Ovary (tissue), 10 donors: ENCODE measurements at places on chromosomes 1 and 21. TPM values are rescaled to one million over a fixed set of nuclear protein-coding genes. Genes with fewer than 3 reads are reported as not detected.

- peaks cover 3% of the 10 kb centered on the region for H3K4me1 ChIP-seq
- no peak overlapping the region for H3K4me3 ChIP-seq
- H3K27me3 ChIP-seq = no peaks in the 10 kb centered on the region
- H3K36me3 ChIP-seq = no peaks in the 10 kb centered on the region
- H3K27ac ChIP-seq = no peak overlapping the region
- no peak for DNase-seq
These were observed 6.8 kb downstream of the TENT5C start for GRCh38 chr1:117612517-117613248.

- H3K27me3 ChIP-seq = no peaks in the 10 kb centered on the region
- no peak within 1 kb of the TSS for H3K27ac ChIP-seq
- H3K4me1 ChIP-seq = no peaks in the 10 kb centered on the region
These were observed at the start of gene LCE1B for GRCh38 chr1:152811671-152812070. TSS of gene LCE1B (plus strand) at chr1:152811971. CDS start at chr1:152812447, 476 bp downstream.

Gene IGSF5
- total RNA-seq = 0.46 TPM

Gene SERPINC1
- not detected for total RNA-seq
